NCI-H2171 (cell line): ENCODE measurements at places on chromosomes 2 and 18.
A peak's percentile ranks its signal among the peaks of the same experiment; 100 is the strongest.

DNA sequence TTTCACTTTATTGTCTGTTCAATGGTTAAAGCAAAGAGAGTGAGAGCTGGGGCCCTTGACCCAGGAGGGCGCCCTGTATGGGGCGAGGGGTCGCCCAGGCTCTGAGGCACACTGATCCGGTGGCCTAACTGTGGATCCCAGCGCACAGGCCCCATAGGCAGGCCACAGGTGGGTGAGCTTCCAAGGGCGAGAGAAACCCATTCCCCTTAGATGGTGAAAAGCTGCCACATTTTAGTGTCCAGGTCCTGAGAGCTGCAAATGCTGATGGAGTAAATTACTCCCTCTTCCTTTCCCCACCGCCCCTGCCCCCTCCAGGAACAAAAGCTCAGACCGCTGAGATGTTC, 5.9 kb upstream of the DLX2 start:
- DNase-seq, result no peak

DNA sequence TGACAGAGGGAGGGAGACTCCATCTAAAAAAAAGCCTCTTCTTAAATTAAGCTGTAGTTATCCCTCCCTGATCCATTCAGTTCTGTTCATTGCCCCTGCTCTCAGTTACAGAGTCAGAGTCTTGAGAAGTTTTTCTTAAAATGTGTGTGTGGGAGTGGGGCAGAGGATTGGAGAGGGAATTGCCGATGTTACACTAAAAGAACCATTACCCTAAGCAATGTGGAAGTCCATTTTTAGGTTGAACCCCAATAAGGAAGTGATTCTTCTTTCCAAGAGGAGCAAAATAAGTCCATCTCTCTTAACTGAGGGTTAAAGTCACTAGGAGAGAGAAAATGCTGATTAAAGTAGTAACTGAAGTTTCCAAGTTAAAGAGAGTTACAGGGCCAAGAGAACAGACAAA, 21.2 kb upstream of the THOC1 start:
- DNase-seq, result no peak

DNA sequence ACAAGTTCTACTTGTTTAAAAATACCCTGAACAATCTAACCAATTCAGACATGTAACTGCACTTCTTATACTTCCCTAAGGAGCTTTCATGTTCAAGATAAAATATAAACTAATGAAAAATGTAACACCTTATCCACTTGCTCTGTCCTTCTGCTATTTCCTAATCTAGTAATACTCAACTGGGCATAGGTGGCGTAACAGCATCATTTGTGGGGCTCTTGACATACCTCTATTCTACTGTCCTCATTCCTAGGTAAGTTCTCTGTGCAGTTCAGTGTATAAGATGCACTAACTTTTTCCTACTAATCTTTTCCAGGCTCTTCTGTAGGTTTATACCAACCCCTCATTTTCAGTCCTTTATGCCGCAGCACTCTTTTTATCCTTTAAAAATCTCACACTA, 36.7 kb downstream of the PRKD3 start:
- no peak for DNase-seq

- peak; percentile 51 for DNase-seq
These were observed 446.1 kb upstream of the MYT1L start for GRCh38 chr2:2777213-2777612.
